ENCODE measurements at places on chromosomes 3 and 15.

- no peak for DNase-seq
Observed at GRCh38 chr3:51568996-51569395, 30.5 kb downstream of the RAD54L2 start.

DNA sequence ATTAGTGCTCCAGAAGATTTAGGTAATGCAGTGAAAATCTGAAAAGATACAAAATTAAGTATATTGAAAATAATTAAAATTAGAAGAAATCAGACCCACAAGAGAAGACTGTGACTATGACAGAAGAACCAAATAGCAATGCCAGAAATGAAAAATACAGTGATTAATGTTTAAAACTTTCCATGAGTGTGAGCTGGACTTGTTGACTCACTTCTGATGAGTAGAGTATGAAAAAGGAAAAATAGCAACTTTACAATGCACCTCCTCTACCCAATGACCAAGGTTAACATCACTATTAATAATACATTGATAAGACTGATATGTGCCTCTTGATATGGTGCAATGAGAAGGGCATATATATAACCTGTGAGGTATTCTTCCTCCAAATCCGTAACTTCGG lies 39.3 kb upstream of the SLC22A13 start:
- no peak for DNase-seq

DNA sequence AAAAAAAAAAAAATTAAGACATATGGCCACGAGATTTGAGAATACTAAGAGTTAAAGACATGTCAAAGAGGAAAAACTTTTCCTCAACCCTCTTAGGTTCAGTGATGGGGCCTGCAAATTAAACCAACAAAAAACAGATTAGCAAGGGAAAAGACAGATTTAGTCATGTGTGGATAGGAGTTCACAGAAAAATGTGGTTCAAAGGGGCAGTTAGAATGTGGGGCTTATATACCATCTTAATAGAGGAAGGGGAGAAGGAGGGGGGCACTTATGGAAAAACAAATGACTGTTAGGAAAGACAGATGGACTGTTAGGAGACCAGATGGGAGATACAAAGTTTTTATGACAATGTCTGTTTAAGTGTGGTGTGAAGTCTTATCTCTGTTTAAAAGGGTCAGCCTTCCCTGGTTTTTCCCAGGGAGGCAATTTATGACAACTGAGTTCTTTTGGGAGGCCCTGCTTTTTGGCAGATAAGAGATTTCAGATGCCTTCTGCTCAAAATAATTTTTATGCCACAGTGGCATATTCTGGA lies 68.7 kb upstream of the FURIN start:
- no peak for DNase-seq

DNA sequence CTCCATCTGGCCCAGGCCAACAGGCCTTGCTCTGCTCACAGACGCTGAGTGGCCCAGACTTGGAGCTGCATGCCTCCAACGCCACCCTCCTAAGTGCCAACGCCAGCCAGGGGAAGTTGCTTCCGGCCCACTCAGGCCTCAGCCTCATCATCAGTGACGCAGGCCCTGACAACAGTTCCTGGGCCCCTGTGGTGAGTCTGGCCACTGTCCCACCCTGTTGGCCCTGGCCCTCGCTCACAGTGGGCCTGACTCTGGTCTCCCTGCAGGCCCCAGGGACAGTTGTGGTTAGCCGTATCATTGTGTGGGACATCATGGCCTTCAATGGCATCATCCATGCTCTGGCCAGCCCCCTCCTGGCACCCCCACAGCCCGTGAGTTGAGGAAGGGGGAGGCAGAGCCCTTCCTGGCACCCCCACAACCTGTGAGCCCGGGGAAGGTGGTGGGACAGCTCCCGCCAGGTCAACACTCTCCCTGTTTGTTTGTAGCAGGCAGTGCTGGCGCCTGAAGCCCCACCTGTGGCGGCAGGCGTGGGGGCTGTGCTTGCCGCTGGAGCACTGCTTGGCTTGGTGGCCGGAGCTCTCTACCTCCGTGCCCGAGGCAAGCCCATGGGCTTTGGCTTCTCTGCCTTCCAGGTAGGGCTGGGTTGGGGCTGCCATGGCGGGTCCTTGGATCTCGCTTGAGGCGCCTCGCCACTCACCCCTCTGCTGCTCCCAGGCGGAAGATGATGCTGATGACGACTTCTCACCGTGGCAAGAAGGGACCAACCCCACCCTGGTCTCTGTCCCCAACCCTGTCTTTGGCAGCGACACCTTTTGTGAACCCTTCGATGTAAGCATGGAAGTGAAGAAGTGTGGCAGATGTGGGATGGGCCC lies 10.0 kb downstream of the NT5DC2 start:
- no peak for DNase-seq

DNA sequence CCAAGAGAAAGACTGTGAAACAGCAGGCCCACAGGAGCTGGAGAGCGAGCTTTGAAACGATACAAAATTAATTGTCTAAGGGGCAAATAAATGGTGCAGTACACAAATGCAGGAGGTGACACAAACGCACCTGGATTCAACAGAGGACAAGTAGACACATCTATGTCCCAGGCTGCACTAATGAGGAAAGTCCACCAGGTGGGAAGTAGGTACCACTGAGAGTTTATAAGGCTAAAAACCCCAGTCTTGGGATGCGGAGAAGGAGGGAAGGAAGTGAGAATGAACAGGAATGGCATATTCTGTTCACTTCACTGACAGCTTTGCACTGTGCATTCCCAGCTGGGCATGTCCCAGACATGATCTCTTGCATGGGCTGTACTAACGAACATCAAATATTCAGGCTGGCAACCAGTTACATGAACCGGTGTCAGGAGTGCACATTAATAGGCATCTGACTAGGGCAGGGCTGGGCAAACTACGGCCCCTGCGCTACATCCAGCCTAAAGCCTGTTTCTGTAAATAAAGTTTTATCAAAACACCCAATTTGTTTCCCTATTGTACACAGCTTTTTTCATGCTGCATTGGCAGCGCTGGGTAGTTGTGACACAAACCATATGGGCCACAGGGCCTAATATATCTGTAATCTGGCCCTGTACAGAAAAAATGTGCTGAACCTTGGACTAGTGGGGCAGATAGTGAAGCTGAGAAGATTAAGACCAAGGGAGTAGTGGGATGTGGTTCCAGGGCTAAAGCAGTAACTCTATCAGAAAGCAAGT lies 107.0 kb downstream of the IGF2BP2 start:
- DNase-seq, result no peak

DNA sequence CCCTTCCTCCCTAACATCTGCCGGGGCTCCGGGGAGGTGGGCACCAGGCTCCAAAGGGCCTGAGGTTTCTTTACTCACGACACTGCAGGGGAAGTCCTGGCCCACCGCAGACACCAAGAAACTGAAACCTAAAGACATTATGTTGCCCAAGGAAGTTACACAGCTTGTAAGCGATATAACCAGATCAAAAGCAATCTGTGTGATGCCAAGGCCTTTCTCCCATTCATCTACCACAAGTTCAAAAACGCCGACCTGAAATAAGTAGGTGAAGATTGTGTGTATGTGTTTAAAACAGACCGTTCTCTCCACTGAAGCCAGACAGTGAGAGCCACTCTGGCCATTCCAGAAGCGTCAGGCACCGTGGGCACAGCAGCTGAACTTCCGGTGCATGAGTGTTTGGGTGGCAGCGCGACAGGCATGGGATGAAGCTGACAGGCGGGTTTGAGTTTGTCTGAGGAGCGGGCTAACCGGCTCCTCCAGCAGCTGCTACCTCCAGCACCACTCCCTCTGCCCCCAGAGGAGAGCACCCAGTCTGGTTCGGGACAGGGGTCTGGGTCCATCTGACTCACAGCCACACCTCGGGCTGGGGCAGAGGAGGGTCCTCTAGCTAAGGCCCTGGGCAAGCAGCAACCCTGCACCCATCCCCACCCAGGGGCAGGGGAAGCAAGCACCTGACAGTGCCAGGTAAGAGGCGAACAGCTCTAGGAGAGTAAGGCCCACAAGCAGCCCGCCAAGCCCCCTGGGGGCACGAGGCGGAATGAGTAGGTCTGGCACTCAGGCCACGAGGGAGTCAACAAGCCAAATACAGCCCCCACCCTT lies 1.3 kb downstream of the TNK2 start:
- DNase-seq, result peak; percentile 63
